ENCODE measurements at places on chromosomes 12 and 14.

DNA sequence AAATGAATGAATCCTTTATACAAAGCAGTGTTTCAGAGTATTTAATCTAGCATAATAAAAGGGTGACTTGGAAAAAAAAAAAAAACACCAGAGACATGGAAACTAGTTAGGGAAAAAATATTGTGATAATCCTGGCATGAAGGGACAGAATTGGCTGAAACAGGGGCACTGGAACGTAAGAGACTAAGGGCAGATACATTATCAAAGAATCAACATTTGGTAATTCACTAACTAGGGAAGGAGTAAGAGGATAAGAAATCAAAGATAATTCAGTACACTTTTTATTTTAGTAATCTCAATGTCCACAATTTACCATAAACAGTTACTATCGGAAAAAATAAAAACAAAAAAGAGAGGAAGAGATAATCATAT is 18.2 kb downstream of the PYM1 start:
- no peak for DNase-seq

DNA sequence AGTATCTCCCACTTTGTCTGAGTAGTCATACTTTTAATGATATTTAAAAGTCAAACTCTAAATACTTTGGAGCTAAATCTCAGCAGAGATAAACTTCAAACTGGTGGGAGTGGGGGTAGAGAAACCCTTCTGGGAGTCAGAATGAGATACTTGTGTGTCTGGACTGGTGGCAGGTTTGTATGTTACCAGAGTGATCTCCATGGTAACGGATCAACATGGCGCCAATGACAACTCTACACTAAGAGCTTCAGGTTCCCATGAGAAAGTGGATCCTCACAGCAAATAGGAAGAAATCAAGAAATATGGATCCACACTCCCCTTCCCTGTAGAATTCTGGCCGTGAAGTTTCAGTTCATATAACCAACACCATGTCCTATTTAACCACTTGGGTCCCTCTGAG is 121.9 kb downstream of the ETV6 start:
- no peak for DNase-seq

DNA sequence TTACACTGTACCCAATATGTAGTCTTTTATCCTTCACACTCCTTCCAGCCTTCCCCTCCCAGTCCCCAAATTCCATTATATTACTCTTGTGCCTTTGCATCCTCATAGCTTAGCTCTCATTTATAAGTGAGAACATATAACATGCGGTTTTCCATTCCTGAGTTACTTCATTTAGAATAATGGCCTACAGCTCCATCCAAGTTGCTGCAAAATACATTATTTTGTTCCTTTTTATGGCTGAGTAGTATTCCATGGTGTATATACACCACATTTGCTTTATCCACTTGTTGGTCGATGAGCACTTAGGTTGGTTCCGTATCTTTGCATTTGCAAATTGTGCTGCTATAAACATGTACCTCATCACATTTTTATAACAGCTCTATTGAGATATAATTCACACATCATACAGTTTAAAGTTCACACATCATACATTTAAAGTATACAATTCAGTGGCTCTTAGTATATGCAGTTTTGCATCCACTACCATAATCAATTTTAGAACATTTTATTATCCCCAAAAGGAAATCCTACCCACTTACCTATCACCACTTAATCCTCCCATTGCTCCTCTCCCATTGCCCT is 23.5 kb downstream of the RBMS2 start:
- no peak for DNase-seq

GRCh38 chr14:64758025-64758521 is 53.8 kb downstream of the PLEKHG3 start:
- DNase-seq: no peak

GRCh38 chr14:104634138-104634760 is 29.7 kb upstream of the TMEM179 start:
- DNase-seq: no peak

DNA sequence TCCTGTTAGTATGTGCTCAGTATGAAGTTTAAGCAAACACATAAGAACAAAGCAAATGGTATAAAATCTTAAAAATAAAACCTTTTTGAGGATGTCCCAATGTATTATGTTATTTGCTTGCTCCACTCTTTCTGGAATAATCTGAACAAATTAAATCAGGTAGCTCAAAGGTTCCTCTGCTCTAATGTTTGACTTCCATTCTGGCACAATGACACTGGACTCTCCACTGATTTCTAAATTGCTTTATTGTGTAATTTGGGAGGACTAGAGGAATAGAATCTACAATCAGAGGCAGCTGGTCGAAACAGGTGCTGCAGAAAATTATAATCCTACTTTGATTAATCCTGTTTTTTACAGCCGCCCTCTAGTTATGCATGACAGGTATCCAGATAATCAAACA is 523.7 kb upstream of the FOXG1 start:
- DNase-seq: no peak

DNA sequence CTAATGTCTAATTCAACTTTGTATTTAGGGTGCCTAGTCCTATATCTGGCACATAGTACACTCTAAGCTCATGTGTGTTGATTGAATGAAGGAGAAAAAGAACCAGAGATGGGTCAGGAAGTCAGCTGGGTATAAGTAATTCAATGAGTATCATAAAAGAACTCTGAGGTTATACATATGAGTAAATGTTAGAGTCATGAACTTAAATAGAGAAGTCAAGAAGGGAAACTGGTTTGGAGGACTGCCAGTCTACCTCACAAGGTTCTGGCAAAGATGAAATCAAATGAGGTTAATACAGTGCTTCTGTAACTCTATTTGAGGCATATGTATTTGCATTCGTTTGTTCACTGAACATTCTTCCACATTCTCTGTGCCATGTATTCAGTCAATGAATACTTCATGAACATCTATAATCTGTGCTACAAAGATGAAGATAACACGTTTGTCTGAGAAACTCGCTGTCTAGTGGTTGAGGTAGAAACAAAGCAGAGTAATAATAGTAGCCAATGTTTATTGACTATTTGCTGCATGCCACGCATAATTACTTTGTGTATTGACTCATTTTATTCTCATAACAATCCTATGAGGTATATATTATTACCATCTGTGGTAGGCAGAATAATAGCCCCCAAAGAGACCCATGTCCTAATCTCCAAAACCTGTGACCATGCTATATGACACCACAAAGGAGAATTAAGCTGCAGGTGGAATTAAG is 88.9 kb downstream of the PTGER2 start:
- no peak for DNase-seq

DNA sequence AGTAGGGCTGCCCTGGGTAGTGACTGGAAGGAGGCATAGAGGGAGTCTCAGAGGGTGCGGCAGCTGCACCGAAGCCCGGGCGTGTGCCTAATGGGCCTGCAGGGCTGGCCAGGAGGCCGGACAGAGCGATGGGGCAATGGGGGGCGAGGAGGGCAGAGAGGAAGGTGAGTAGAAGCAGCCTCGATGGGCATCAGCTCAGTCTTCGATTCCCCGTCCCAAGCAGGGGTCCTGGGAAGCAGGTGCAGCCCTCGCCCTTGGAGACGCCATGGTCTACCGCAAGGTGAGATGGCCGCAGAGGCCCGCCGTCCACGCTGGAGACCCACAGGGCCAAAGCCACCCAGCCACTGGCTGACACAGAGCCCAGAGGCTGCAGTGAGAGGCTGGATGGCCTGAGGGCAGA is 70.8 kb downstream of the GALNT9 start:
- no peak for DNase-seq

DNA sequence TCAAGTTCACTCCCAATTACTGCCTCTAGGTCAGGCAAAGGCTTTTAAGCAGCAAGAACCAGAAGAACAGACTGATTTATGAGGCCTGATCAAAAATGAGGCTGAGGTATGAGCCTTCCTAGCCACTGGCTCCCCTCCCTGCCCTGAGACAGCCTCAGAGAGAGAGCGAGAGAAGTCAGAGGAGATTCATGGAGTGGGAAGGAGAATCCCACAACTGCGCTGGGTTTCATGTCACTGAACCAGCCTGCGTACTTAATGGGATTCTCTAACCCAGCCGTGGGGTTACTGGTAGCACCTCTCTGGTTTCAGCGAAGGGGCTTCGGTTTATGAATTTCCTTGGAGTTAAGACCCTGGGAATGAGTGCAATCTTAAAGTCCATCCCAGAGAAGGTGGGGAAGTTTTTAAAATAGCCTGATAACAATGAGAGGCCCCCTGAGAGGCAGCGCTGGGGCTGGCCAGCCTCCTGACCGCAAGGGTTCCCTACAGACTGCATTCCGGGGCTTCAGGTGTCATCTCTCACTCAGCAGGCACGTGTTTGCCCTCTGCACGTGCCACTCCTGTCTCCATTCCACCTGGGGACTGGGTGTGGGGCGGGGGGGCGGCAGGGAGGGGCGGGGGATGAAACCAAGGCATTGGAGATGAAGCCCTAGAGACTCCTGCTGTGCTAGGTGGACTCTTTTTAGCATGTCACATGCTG is 6.1 kb upstream of the GPRC5A start:
- no peak for DNase-seq

DNA sequence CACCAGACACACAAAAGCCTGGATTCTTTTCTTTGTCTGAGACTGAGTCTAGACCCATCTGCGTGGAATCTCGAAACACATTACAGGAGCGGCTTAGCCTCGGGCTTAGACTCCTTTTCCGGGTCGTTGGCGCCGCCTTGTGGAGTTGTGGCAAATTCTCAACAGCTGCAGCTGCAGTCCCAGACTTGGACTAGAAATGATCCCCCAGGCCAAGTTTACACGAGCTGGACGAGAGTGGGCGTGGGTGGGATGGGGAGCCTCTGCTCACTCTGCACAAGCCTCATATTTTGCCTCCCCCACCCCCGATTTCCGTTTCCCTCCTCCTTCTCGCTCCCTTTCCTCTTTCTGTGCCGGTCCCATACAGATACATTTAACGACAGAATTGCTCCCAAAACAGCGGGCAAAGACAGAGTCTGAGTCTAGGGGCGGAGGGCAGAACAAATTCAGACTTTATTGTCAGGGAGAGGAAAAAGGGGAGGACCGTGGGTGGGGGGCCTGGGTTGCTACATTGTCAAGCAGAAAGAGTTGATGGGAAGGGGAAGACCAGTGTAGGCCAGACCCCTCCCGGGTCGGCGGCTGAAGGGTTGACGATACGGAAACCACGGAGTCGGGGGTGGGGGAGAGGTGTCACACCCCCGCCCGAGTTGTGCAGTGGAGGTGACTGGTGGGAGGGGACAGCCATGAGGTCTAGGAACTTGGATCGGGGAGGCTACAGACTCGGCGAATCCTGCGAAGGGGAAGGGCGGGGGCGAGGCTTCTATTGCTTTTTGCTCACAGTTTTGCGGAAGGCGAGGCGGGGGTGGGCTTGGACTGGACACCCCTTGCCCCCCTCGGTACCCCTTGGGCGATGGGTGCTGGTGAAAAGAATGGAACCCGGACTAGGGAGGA is 4.7 kb upstream of the GPR84 start:
- DNase-seq: peak; percentile 87

DNA sequence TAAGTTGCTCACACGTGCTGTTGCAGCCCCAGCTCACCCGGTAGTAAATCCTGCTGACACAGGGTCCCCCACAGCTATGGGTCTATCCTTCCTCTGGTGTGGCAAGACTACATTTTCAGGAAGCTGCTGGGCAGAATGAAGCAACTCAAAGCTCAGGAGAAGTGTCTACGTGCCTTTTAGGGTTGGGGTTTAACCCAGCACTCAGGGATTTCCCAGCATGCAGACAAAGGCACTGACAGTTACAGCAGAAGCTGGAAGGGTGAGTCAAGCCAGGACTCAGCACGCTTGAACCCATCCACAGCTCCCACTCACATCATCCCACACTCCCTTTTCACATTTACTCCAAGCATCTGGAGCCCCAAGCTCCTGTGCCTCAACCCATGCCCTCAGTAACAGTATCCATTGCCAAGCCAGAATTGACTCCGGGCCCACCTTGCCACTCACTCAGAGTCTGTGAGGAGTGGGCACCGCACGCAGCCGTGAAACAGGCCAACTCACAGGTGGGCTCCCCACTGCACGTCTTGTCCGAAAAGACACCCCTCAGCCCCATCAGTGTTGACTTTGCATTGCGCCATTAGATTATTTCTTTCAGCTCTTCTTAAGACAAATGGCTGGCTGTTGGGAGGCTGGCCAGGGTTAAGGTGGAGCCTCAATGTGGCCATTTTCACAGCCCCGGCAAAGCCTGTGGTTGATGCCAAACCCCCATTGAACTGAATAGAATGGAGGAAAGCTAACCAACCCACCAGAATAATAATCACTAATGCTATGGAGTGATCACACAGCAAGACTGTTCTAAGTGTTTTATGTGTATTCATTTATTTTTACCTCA is 59.6 kb downstream of the ZFP36L1 start:
- no peak for DNase-seq

GRCh38 chr14:104787736-104788135 is 7.8 kb downstream of the AKT1 start:
- no peak for DNase-seq

GRCh38 chr14:36976571-36977023 is 195.8 kb downstream of the SLC25A21 start:
- DNase-seq: no peak
